Stimulated activated CD4-positive, alpha-beta T cell treated with anti-CD3 and anti-CD28 coated beads, Interleukin-1b, Interleukin-23, amount 100 ng/mL, for 1 hour (primary cell): ENCODE measurements at places on chromosomes 1 and 21.
A peak's percentile ranks its signal among the peaks of the same experiment; 100 is the strongest.

DNA sequence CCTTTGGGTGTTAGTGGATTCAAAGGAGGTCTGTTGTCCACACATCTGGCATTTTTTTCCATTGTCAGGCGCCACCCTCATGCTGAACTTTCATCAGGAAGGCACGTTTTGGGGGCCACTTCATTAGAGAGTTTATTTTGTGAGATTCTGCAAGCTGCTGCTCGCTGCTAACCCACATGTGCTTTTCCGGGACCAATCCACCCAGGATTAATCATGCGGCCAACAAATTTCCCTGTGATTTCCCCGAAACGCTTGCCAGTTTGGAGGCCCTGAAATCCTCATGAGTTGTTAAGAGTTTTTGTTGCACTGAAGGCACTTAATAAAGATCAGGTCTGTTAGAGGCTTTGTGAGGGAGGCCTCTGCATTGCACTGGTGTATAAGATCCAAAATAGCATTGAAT is 2.4 kb downstream of the PDPN start:
- no peak for DNase-seq

- DNase-seq, result no peak
These were observed 802.4 kb upstream of the ADGRL4 start for GRCh38 chr1:79808816-79809475.

GRCh38 chr1:229011022-229011421 is 259.9 kb upstream of the RAB4A start:
- no peak for DNase-seq

GRCh38 chr1:7553042-7553690 is 217.9 kb upstream of the VAMP3 start:
- DNase-seq, result no peak

GRCh38 chr1:7705908-7706216 is 65.2 kb upstream of the VAMP3 start:
- DNase-seq, result no peak

DNA sequence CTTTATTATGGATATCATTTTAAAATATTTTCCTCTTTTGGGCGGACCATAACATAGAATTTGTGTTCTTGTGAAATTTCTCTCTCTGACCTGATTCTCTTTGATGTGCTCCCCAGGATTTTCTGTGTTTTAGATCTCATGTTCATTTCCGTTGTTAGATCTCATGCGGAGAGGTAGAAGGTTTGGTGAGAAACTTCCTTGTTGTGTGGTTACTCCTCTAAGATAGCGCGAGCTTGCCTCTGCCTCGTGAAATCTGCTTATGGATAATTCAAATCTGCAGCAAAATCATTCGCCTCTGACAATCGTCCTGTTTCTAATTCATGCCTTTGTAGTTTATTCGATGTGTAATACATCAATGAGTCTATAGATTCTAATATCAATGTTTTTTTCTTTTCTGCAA is 580.4 kb downstream of the USP25 start:
- no peak for DNase-seq

DNA sequence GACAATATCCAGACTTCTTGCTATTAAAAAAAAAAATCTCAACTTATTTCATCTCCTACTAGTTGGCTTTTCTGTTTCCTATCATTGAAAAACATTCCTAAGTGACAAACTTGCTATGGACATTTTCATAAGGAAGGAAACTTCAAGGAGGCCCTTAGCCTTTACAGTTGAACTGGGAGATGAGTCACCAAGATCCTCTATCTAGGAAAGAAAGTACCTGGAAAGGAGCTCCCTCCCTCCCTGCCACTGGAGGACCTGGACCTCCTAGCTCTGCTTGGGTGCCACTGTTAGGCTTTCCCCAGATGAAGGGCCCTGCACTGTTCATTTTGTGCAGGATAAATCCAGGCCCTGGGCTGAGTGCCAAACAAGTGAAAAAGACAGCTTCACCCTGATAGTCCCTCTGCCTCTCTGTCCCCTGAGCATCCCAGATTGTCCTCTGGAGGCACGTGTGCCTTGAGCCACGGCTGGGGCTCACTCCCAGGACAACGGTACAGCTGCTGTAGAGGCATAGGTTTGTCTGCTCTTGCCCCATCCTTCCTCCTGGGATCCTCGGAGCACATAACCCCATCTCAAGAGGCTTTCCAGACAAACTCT is 40.2 kb upstream of the SOX13 start:
- DNase-seq, result no peak

- peak; percentile 17 for DNase-seq
These were observed 745 bp downstream of the MAGI3 start for GRCh38 chr1:113390871-113391648.

GRCh38 chr21:29245104-29245643 is 53.5 kb upstream of the BACH1 start:
- DNase-seq, result no peak

- no peak for DNase-seq
These were observed 21.9 kb upstream of the PIK3CD start for GRCh38 chr1:9629445-9630201.

- no peak for DNase-seq
These were observed 146.7 kb downstream of the KAZN start for GRCh38 chr1:14745001-14745720.

- DNase-seq, result no peak
These were observed 58.5 kb downstream of the MAP10 start for GRCh38 chr1:232863544-232864275.

DNA sequence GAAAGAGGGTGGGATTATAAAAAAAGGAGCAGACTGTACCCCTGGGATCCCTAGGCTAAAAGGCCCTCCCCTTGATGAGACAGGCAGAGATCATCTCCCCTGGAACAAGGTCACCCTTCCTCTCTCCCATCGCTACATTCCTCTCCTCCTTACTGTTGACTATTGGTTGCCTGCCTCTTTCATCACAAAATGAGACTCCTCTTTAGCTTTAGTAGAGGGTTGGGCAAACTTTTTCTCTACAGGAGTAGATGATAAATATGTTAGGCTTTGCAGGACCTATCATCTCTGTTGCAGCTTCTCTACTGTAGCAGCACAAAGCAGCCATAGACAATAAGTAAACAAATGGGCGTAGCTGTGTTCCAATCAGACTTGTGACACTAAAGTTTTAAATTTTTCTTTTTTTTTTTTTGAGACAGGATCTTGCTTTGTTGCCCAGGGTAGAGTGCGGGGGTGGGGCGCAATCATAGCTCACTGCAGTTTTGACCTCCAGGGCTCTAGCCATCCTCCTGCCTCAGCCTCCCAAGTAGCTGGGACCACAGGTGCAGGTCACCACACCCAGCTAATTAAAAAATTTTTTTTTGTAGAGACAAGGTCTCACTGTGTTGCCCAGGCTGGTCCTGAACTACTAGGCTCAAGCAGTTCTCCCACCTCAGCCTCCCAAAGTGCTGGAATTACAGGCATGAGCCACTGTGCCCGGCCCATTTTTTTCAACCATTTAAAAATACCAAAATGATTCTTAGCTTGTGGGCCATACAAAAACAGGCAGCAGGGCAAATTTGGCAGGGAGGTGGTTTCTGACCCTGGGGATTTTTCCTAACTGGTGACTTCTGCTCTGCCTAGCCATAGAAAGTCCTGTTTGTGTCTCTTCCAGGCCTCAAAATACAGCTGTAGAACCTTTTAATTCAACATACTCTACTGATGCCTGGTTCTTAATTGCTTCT is 15.1 kb downstream of the MCL1 start:
- DNase-seq, result no peak
